ENCODE measurements at places on chromosomes 6 and 20. TPM values are rescaled to one million over a fixed set of nuclear protein-coding genes. Genes with fewer than 3 reads are reported as not detected.

GRCh38 chr20:17557675-17558006, 12.2 kb upstream of the DSTN start:
- no peak for DNase-seq

Gene ADGRF5
- 8.3 TPM for total RNA-seq

DNA sequence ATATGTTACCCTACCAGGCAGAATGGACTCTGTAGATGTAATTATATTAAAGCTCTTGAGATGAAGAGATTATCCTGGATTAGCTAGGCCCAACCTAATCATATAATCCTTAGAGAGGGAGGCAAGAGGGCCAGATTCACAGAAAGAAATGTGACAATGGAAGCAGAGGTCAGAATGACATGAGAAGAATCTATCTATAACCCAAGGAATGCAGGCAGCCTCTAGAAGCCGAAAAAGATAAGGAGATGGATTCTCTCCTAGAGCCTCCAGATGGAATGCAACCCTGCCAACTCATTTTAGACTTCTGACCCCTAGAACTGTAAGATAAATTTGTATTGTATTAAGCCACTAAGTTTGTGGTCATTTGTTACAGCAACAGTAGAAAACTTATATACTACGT, 12.3 kb downstream of the PXT1 start:
- no peak for DNase-seq

Gene FOXA2
- 18.9 TPM for total RNA-seq

- no peak for DNase-seq
Observed at GRCh38 chr20:48106428-48106827, 321.1 kb upstream of the SULF2 start.

Gene SASH1
- total RNA-seq = 14.0 TPM

Gene INSM1
- total RNA-seq = not detected

DNA sequence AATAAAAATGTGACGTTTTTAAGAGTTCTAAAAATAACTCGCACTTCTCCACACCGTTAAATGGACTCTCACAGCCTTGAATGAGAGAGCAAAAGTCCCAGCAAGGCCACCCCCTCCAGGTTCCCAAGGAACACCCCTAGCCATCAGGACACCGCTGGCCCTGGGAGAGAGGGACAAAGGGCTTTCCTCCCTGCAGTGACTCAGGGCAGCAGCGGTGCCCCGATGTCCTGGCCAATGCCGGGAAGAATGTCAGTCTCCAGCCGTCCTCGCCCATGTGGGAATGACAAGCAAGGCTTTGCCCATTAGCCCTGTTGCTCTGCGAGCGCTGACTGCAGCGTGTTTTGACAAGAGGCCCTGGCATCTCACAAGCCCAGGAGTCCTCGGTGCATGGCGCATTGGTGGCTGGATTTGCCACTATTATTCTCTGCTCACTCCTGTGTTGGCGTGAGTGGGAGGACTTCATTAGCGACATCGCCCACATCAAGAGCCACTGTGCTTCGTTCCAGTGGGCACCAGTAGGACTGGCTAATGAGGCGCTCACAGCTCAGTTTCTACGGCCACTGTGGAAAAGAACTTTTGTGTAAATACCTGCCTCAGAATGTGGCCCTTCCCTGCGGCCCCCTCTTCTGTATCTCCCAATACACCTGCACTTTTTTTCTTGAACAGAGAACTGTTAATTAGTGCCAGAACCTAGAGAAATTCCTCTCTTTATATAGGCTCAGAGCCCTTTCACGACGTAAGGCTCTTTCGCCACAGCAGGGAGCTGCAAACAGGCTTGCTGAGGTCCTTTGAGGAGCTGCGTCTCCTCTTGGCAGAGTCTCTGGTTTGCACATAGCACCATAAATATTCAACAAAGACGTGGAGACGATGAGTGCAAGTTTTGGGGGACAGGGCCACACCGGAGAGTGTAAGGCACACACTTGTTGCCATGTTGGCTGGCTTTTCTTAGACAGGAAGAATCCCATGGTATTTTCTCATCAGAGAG, 336.6 kb downstream of the TAF4 start:
- no peak for DNase-seq

DNA sequence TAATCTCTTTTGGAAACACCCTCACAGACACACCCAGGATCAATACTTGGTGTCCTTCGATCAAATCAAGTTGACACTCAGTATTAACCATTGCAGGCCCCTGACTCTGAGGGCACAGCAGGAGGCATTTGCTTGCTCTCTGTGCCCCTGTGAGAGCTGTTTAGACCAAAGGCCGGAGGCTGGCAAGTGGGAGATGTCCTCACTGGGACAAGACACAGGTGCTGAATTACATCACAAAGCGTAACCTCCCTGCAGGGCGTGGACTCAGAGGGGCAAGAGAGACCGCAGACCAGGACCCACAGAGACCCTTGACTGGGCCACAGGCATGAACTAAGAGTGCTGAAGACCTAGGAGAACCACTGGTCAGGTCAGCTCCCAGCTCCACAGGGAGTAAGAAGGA, at the start of gene CST8:
Gene CST8, plus strand, starts transcription at position 301 of the 400 bp plus-strand sequence. CDS start 551 bp downstream, outside the sequence.
- DNase-seq = no peak

Gene LGSN
- total RNA-seq = 1.0 TPM
